ENCODE measurements at places on chromosomes 2 and 18.

GRCh38 chr18:57210107-57210715 is 63.3 kb downstream of the BOD1L2 start:
- no peak for DNase-seq

GRCh38 chr2:172216477-172216876 is 113.8 kb upstream of the DLX2 start:
- DNase-seq: no peak

- DNase-seq: no peak
These were observed 17.0 kb downstream of the DCAF17 start for GRCh38 chr2:171451074-171451473.

- DNase-seq: no peak
These were observed 47.6 kb upstream of the ACVR1 start for GRCh38 chr2:157923598-157924217.

DNA sequence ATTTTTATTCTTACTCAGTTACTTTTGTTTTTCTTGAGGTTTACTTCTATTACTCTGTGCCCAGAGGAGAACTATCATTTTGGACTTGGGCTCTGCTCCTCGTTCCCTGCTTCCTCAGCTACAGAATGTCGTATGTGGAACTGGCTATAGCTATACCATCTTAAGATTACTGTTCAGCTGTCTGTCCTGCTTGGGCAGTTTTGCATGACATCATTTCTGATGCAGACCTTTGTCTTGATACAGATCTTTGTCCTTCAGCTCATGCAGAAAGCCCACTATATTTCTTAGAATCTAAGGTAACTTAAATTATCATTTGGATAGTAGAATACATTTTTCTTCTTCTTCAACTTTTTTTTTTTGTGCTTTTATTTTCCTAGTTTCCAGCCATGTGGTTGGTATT is 13.8 kb upstream of the C1GALT1C1L start:
- no peak for DNase-seq

GRCh38 chr18:11741505-11742145 is 52.6 kb downstream of the GNAL start:
- no peak for DNase-seq

- no peak for DNase-seq
These were observed 250.0 kb upstream of the SLC39A10 start for GRCh38 chr2:195406886-195407603.

- DNase-seq: no peak
These were observed 99.4 kb upstream of the GALNT5 start for GRCh38 chr2:157158111-157158510.

GRCh38 chr2:214853906-214854305 is 44.4 kb upstream of the BARD1 start:
- no peak for DNase-seq

- DNase-seq: no peak
These were observed 32.3 kb downstream of the AFF3 start for GRCh38 chr2:100109986-100110613.

GRCh38 chr18:27996801-27997272 is 180.1 kb downstream of the CDH2 start:
- DNase-seq: no peak

- no peak for DNase-seq
These were observed 3.2 kb downstream of the GPR17 start for GRCh38 chr2:127649100-127649611.

DNA sequence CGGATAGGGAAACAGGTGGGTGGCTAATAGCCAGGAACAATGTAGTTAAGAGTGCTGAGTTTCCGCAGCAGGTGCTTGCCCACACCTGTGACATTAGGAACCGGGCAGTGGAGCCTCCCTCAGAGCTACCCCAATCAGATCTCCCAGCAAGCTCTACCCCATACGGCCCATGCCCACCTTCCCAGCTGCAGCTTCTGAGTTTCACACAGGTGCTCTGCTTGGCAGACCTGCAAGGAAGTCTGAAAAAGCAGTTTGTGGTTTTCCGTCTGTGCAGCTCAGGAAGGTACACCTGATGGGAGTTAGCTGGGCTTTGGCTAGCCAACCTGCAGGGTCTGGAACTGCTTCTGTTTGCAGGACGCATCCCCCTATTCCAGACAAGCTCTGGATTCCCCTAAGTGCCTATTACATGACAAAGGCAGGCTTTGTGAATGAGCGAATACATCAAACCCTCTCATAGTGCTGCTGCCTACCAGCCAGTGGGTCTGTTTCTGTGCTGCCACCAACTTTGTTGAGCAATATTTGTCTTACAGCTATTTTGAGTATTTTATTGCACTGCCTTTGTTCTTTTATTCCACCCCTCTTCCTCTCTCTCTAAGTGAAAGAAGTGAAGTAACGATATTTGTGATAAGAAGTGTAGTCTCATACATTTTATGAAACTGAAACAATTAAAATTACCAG is 24.7 kb upstream of the CEP68 start:
- peak; percentile 26 for DNase-seq

GRCh38 chr2:186984481-186984880 is 135.5 kb upstream of the ZSWIM2 start:
- no peak for DNase-seq

DNA sequence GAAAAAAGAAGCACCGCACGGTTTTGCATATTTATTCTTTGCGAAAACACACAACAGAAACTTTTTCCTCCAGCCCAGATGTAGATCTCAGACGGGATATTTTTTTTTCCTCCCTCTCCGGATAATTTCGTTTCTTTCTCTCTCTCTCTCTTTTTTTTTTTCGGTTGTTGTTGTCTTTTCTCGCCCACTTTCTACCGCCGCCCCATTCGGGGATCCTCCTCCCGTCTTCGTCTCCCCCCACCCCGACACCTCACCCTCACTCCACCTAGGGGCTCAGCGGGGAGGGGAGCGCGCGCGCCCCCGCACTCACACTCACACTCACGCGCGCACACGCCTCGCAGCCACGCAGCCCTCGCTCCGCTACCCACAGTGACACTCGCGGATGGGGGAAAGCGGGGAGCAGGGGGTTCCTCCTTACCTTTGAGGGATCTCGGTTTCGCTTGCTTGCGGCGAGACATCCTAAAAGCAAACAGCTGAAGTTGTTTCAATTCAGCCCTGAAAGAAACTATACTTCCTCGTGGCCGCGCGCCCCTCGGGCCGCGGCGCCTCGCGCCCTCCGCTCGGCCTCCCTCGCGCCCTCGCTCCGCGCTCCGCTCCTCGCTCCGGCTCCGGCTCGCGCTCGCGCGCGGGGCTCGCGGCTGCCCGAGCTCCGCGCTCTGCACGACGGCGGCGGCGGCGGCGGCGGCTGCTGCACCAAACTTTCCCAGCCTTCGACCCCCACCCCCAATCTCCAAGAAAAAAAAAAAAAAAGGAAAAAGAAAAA is 1.3 kb downstream of the ZNF521 start:
- DNase-seq: peak; percentile 22

GRCh38 chr2:204280262-204280668 is 265.0 kb upstream of the PARD3B start:
- DNase-seq: no peak

DNA sequence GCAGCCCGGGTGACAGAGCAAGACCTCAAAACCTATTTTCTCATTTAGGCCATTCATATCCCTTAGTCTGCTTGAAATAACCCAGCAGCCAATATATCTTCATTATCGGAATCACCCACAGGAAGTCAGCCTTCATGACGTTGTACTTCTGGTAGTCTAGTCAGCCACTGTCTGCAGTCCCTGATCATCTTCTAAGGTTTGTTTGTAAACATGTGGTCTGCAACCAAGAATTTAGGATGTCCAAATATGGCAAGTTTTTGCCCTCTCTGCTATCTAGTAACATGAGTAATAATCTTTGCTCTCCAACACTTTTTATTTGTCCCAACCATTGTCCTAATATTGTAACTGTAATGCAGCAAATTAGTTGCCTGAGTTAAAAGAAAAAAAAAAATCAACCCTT is 92.5 kb downstream of the PRPF40A start:
- no peak for DNase-seq

DNA sequence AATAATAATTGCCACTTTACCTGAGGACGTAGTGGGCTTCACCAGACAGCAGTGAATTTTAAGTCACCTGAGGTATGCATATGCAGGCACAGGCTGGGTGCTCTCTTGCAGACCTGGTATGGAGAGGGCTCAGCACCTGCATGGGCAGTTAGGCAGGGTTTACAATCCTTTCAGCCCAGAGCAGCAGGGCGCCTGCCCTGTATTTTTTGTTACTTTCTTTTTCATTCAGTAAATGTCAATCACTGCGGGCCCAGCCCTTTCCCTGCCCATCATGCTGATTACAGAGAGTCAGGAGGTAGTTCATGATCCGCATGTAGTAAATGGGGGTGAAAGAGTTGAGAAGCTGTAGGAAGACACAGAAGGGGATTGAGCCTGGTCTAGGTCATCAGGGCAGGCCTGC is 147.0 kb upstream of the ALPP start:
- no peak for DNase-seq

DNA sequence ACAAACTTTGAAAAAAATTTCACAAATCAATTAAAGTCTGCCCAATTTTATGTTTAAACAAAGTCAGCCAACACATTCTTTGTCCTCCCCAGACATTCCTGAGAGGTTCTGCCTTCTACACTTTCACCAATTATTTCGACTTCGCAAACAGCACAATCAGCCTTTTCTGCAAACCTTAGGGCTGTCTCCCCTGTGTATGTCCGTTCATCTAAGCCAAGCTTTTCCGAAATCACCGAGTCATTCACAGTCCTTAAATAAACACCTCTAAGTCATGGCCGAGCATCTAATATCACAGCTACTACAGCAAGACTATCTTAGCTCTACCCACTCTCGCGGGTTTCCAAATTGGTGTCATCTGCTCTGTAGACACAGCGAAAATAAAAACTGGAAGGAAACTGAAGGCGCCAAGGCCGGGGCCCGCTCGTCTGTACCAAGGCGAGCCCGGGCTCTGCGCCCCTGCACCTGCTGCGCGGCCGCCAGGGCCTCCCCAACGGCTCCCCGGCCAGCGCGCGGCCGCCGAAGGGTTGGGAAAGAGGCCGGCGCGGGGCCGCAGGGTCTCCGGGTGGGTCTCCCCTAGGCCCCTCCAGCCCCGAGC is 730 bp downstream of the ODC1 start:
- no peak for DNase-seq

DNA sequence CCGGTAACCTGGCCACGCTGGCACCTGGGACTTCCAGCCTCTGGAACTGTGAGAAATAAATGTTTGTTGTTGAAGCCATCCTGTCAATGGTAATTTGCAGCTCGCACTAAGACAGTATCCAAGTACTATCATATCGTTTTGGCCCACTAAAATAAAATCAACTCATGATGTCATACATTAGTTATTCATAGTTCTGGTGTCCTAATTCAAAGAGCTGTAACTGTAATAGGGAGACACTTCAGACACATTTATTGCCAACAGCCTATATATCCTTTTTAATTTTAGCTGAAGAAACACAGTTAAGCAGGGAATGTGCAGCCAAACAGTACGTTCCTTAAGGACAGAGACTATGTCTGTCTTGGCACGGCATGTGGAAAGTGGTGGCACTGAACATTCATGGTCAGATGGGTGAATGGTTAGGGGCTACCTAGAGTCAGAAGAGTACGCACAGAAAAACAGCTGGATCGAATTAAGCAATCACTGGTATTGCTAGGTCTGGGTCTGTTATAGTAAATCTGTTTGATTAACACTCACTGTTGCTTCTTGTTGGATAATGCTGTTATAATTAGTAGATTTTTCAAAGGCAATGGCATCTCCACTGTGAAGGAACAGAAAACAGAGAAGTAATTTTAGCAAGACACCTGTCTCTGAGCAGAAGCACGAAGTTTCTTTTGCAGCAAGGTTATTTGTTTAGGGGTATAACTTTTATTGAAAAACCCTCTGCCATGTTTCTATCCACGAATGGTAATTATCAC is 41.3 kb upstream of the CREG2 start:
- no peak for DNase-seq

DNA sequence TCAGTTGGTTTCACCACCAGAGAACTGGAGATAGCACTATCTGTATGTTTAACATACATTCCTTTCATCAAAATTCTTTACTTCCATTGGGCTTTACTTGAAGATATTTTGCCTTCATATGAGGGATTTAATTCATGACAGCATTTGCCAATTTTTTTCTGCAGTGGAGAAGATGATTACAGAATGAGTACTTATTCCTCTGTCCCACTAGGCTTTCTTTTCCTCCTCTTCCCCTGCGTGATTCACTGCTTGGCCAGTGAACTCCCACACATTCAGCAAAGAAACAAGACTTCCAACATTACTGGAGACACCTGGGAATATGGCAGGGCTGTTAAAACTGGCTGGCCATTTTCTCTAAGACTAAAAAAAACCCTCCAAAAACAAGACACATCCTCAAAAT is 425.8 kb upstream of the KCNH7 start:
- DNase-seq: no peak

- DNase-seq: no peak
These were observed at the start of gene KCNJ3 for GRCh38 chr2:154698296-154698720. Gene KCNJ3 (plus strand): TSS chr2:154698695. CDS start chr2:154698776, 81 bp downstream.

- DNase-seq: no peak
These were observed 29.0 kb upstream of the MAPRE3 start for GRCh38 chr2:26941486-26941885.

DNA sequence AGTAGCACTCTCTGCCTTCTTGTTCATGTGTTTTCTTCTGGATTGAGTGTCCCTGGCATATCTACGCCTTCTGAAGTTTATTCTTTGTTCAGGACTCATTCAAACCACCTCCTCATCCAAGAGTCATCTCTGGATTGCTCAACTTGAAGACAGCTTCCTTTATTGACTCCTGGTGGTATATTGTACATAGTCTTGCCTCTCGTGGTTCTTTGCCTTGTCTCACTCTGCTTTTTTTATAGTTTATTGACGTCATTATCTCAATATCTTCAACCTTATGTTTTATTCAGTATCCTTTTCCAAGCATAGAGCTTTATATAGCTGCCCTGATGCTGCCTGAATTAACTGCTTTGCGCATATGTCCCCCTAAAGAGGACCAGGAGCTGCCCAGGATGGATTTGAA is 161.7 kb downstream of the INSIG2 start:
- no peak for DNase-seq

GRCh38 chr2:40244675-40245074 is 207.2 kb downstream of the SLC8A1 start:
- no peak for DNase-seq

DNA sequence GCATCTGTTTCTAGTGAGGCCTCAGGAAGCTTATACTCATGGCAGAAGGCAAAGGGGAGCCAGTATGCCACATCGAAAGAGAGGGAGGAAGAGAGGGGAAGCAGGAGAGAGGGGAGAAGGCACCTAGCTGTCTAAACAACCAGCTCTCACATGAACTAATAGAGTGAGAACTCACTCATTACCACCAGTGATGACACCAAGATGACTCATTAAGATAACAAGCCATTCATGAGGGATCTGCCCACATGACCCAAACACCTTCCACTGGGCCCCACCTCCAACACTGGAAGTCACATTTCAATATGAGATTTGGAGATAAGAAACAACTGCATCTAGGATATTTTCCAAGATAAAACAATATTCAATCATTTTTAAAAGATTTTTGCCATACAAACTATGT is 753.9 kb upstream of the ZEB2 start:
- no peak for DNase-seq

DNA sequence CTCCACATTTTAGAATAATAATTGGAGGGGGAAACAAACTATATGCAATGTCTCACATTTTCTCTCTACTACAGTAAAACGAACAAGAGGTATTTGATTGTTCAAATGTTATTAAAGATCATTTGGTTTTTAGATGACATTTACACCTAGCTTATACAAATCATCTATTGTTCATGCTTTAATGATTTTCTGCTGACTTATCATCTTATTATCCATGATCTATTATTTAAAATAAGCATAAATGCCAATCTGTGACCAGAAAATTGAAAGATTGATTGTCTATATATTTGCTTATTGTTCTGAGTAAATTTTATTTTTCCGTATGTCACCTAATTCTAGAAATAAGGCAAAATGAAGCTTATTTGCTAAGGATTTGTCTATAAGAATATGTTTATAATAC is 537.2 kb downstream of the KCNJ3 start:
- DNase-seq: no peak
